Naive thymus-derived CD4-positive, alpha-beta T cell (primary cell): ENCODE measurements at places on chromosomes 13 and 19.

DNA sequence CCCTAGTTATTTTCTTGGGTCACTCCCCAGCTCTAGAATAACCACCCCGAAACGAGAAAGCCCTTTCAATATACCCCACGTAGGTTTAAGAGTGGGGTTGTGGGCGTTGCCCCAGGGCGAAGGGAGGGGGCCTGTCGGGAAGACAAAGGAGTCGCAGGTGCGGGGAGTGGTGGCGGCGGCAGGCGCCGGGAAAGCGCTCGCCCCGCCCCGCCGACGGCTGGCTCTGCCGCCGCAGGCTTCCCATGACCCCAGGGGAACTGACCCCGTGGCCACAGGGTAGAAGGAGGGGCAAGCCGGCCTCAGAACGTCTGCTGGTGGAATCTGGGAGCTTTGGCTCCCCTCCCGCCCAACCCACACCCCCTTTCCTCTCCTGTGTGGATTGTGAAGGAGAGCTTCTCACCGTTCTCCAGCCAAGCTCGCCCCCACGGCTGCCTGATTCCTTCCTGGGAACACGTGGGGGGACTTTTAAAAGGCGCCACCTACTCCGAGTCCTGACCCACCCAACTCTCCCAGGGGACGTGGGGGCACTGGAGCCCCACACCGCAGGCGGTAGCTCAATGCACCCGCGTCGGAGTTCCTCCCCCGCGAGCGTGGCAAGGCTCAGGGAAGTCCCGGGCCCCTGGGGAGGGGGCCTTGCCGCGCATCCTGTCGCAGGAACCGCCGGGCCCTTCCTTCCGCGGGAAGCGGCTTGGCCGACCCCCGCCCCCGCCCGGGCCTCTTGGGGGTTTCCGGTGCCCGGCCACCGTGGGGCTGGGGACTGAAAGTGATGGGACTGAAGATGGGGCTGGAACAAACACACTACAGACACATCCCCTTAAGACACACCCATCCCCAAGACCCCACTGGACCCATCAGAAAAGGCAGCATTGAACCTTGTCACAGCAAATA is 5.5 kb downstream of the IER2 start:
- DNase-seq = peak; percentile 86

GRCh38 chr19:12899891-12900518 is 9.0 kb downstream of the GCDH start:
- DNase-seq = no peak

- no peak for DNase-seq
These were observed 1.9 kb downstream of the ZC3H4 start for GRCh38 chr19:47111682-47112165.

DNA sequence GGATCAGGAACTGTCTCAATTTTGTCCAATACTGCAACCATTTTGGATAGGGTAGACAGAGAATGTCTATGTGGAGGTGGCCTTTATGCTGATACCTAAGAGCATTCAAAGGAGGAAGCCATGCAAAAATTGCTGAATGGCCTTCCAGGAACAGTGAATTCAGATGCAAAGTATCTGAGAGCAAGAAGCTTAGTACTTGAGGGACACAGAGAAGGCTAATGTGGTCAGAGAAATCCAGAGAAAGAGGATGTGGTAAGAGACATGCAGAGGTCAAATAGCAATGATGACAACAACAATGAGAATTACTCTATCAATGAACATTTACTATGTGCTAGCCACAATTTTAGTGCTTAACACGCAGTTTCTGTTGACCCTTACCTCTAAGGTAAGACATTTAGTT is 785.6 kb upstream of the KLHL1 start:
- DNase-seq = no peak

- no peak for DNase-seq
These were observed 23.8 kb upstream of the LMO7 start for GRCh38 chr13:75612354-75612753.

- no peak for DNase-seq
These were observed 10.2 kb downstream of the LCP1 start for GRCh38 chr13:46171739-46172138.

- DNase-seq = no peak
These were observed 157.5 kb downstream of the PCDH20 start for GRCh38 chr13:61258185-61258584.

DNA sequence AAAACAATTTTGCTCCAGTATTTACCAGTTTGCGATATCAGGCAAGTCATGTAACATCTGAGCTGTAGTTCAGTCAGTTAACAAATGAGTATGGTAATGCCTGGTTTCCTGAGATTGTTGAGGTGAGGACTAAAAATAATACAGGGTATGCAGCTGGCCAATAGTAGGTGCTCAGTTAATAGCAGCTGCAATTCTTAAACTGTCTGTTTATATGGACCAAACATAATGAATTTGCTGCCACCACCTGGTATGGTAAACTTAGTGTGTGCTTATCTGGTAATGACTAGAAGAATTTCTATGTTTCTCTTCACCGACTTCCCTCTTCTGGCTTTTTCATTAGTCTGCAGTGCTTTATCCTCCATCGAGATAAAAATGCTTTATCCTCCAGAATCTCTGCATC is 9.1 kb downstream of the ZMYM2 start:
- no peak for DNase-seq

DNA sequence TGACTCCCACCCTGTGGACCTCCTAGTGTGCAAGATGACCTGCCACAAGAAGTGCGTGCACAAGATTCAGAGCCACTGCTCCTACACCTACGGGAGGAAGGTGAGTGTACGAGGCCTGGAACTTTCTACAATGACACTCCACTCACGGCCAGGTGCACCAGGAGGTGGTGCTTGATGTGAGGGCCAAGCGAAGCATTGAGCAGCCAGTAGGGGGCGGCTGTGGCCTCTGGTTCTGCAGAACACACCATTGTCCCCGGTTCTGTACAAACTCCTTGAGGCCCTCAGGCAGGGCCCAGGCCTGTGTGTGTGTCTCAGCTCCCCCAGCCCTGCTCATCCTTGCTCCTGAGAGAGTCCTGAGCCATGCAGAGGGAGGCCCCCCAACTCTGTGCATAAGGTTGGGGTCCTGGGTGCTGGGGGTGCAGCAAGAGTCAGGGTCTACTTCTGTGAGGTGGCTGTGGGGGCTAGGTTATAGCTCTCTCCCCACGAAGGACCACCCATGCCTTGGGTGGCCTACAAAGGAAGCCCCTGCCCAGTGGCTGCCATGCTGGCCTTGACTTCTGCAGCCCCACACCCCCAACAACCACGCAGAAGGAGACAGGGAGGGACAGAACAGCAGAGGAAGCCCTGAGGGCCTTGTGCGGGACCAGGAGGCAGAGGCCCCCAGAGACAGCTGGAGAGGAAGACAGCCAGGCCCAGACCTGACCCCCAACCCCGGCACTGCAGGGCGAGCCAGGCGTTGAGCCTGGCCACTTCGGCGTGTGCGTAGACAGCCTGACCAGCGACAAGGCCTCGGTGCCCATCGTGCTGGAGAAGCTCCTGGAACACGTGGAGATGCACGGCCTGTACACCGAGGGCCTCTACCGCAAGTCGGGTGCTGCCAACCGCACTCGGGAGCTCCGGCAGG is 9.7 kb upstream of the USE1 start:
- peak; percentile 51 for DNase-seq

DNA sequence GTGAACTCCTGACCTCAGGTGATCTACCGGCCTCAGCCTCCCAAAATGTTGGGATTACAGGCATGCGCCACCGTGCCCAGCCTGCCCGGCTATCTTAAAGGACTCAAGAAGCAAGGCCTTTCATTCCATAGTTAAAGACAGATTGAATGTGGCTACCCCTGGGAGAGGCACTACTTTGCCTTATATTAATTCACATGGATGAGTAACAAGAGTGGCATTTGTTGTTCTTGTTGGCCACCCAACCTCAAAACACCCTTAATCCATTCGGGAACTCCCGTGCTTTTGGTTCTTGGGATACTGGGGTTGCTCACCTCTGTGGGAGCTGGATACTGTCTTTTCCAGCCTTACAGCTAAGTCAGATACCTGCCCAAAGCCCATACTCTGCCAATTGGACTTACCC is 34.4 kb upstream of the ABCC4 start:
- no peak for DNase-seq

- no peak for DNase-seq
These were observed 39.5 kb upstream of the POP4 start for GRCh38 chr19:29566496-29567054.

GRCh38 chr13:110912651-110913051 is 2.2 kb downstream of the ANKRD10 start:
- DNase-seq = no peak

DNA sequence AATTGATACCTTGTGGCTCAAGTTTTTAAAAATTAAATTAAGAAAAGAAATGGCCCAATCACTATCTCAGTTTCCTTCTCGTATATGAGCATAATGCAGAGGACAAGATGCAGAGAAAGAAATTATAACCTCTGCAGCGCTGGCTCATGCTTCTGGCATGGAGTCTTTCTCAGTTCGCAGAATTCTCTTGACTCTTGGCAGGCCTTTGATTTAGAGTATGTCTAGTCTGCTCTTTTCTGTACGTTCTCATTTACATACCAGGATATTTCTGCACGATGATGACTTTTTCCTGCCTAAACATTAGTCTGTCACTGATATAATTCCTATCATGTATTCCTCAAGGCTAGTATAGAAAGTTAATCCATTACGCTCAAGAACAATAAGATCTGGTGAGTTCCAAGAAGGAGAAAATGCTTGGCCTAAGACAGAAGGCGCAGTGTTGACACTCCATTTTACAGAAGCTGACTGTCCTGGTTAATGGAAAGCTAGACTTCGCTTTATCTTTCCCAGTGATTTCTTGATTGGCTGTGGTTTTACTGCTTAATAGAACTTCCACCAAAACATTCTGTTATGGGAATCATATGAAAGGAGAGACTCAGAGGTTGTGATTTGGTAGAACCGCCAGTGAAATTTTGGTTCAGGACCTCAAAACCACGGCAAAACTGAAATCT is 1.7 kb upstream of the SMAD9 start:
- DNase-seq = no peak

GRCh38 chr19:28961772-28962500 is 251.0 kb downstream of the UQCRFS1 start:
- DNase-seq = no peak

DNA sequence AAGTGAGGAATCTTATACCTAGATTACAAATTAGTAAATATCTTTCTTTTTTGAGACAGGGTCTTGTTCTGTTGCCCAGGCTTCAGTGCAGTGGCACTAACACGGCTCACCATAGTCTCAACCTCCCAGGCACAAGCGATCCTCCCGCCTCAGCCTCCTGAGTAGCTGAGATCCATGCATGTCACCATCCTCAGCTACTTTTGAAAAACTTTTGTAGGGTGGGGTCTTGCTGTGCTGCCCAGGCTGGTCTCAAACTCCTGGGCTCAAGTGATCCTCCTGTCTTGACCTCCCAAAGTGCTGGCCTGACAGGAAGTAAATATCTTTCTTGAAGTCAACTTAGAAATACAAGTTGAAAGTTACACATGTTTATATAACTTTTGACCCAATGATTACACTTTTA is 20.0 kb upstream of the CEACAM20 start:
- no peak for DNase-seq

DNA sequence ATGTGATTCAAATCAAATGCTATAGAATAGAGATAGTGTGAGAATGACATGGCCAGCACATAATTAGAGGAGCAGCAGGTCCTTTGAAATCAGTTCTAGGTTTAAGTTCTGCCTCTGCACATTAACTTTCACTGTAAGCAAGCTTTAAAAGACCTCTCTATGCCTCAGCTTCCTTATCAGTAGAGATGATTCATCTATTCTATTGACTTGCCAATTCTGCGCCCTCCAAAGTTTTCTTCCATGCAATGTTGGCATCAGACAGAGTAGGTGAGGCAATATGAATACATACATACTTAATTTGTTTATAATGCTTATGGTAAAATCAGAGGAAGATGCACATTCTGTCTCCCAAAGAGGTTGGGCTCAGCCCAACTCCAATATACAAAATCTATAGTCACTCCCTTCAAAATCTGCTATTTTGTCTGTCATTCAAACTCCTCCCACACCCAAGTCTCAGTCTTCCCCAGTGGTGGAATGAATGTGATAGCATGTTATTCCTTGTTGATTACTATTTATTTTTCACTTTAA is 525.5 kb downstream of the RFC3 start:
- no peak for DNase-seq

GRCh38 chr19:11483366-11484111 is 2.7 kb upstream of the ELAVL3 start:
- no peak for DNase-seq

DNA sequence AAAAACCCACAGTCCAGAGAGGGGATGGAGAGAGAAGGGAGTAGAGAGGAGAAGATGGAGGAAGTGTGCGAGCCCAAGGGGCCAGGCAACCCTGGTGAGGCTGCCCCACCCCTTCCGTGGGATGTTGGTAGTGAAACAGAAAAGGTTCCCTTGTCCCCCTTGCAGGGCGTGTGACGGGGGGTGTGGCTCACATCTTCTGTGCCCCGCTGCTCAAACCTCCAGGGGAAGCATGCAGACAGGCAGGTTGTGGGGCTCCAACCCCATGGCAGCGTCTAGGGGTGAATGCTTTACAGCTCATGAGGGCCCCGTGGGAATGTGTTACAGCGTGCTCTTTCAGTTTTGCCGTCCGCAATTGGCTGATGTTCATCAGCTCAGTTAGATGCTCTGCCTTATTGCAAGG is 14.7 kb upstream of the EVI5L start:
- no peak for DNase-seq

GRCh38 chr19:3274942-3275582 is 50.6 kb downstream of the CELF5 start:
- no peak for DNase-seq

- DNase-seq = no peak
These were observed 64.1 kb downstream of the TPT1 start for GRCh38 chr13:45276913-45277312.

- DNase-seq = no peak
These were observed 676.9 kb upstream of the PCDH20 start for GRCh38 chr13:62092536-62092935.
